ENCODE measurements at places on chromosomes 13 and 19. TPM values are rescaled to one million over a fixed set of nuclear protein-coding genes. Genes with fewer than 3 reads are reported as not detected.

DNA sequence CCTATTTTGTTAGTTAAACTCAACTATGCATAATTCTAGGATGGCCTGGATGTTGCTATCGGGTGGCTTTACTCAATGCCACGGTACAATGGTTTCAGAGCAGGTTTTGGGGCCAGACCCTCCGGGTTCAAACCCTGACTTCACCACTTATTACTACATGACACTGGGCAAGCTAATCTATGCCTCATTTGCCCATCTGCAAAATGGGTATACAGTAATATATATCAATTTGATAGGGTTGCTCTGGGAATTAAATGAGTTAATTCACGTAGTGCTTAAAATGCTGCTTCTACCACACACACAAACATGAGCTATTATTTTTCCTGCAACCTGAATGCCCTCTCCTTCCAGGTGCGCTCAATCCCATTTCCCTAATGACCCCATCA lies 839 bp downstream of the ESD start:
- no peak for DNase-seq

DNA sequence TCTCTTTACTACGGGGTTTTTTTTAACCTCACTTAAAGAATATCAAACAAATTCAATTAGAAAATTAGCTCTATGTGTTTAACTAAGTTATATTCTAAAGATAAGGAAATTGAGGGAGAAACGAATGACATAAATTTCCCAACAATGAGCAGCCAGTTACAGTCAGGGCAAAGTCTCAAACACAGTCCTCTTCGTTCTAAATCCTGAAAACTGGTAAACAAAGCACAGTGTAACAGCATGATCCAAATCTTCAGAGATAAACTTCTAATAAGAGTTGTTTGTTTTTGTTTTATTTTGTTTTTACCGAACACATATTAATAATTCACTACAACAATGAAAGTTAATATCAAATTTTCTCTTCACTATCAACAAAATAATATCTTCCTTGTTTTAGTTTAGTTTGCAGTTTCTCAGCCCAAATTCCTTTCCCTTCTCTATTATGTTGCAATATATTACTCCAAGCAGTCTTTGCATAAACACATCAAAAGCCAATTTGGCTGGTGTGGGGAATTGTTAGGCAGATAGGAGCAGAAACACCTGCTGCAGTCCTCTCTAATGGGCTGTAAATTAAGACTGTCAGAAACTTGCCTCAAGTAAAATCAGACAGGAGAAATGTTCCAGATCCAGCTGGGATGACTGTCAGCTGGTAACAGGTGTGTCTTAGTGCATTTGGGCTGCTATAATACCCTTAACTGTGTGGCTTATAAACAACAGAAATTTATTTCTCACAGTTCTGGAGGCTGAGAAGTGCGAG lies 106.5 kb upstream of the SGCG start:
- no peak for DNase-seq

DNA sequence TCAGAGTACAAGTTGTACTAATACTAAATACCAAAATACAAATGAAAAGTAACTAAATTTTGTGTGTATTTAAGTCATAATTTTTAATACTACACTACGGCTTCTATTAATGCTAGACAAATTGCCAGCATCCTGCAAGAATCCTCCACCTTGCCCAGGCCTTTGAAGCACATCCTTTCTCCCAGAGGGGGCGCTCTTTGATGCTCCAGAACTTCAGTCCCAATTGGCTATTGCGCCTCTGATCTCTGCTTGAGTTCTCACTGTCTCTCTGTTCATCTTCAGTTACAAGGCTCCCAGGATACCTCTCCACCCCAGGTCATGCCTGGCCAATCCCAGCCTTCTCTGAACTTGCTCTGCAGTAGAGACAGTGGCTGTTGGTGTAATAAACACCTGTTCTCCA lies 141.0 kb downstream of the DCLK1 start:
- no peak for DNase-seq

GRCh38 chr19:13069415-13070359 lies 33.0 kb downstream of the LYL1 start:
- no peak for DNase-seq

- DNase-seq, result no peak
These were observed 815.9 kb upstream of the KLHL1 start for GRCh38 chr13:70923863-70924752.

ZNF560 gene
- total RNA-seq, result 0.27 TPM

PTGER1 gene
- total RNA-seq, result 0.97 TPM

CD320 gene
- 49.7 TPM for total RNA-seq

BEST2 gene
- not detected for total RNA-seq
